ENCODE measurements at places on chromosomes 3 and 15. TPM values are rescaled to one million over a fixed set of nuclear protein-coding genes. Genes with fewer than 3 reads are reported as not detected.

GRCh38 chr3:177314897-177315296, 117.6 kb upstream of the TBL1XR1 start:
- DNase-seq, result no peak

- no peak for DNase-seq
Measured at GRCh38 chr3:140189976-140190375, 255.0 kb downstream of the CLSTN2 start.

DNA sequence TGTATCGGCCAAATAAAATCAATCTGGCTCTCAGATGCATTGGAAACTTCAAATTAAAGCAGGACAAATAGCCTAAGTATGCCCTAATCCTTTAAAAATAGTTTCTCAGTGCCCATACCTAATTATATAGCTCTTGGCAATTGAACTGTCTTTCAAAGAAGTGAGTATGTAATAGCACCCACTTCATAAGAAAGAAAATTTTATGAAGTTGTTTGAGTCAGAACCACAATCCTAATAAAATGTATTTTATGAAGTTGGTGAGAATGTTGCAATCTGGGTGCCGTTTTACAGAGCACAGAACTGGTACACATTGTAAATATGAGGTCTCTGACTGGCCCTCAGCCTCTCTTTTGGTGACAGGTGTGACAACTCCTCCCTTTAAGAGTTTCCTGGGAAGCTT, 45.4 kb downstream of the EPHB1 start:
- no peak for DNase-seq

- no peak for DNase-seq
Measured at GRCh38 chr15:60076045-60076444, 71.9 kb downstream of the FOXB1 start.

DNA sequence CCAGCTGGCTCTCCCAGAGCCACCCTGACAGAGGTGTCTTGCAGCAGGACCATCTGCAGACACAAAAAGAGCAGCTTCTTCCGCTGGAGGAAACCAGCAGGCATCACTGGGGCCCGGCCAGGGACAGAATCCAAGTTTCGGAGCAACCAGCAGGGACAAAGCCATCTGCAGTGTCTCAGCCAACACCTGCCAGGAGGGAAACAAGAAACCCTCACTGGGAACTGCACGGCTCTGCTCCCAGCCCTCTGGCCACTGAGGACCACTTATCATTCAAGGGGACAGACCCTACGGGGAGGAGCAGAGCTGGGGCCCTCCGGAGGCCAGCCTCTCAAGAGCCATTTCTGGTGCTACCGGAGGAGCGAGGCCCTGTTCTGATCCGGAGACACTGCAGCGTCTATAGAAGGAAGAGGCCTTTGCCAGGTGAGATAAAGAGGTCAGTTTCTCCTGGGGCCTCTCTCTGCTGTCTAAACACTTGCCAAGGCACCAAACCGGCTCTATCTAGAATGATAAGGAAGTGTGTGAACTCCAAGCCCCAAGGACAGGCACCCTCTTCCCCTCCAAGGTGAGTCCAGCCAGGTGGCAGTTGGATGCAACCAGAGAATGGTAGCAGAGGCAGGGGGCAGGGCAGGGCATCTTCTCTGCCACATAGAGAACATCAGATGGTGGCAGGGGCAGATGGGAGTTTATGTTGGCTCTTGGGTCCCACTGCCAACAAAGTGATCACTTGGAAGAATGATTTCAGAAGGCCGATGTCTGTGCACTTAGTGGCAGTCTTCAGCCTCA, 89.0 kb downstream of the CHSY1 start:
- DNase-seq, result no peak

The CATSPER2 gene
- 0.63 TPM for total RNA-seq

DNA sequence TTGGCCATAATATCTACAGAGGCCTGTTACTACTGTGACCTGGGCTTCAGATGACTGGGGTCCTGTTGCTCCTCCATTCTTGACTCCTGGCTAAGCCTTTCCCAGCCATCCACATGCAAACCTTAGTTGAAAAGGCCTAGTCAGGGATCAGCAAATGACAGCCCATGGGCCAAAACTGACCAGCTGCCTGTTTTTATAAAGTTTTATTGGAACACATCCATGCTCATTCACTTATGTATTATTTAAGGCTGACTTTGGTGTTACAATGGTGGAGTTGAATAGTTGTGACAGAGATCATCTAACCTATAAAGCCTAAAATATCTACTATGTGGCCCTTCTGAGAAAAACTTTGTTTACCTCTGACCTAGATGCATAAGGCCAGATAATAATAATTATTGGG, 16.8 kb upstream of the SLC4A7 start:
- DNase-seq, result no peak

GRCh38 chr3:98902351-98902740, 851 bp upstream of the DCBLD2 start:
- DNase-seq, result no peak

The C3orf85 gene
- total RNA-seq, result not detected

The SRGAP3 gene
- total RNA-seq, result 2.3 TPM

DNA sequence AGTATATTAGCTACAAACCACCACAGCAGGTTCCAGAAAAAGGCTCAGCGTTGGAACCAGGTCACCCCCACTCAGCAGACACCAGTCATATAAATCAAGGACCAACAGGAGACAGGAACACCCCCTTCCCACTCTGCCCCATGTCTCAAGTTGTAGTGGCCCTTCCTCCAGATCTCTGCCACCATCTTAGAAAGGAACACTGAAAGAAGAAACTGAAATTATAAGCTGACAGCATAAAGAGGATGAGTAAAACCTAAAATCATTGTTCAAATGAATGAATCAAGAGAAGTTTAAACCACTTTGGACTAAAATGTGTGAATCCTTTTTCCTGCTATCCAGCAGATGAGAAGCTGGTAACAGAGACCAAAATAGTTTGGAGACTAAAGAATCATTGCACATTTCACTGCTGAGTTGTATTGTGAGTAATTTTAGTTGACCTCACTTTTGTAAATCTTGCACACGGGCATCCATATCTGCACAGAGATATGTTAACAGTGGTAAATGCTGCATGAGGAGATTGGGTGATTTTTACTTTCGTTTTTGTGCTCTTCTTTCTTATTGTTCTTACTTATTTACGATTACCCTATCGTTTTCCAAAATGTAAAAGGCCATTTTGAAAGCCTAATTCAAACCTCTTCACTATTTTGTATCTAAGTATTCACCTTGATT, 19.8 kb downstream of the CCR3 start:
- DNase-seq, result no peak

- no peak for DNase-seq
Measured at GRCh38 chr3:41600616-41601015, 361.3 kb downstream of the ULK4 start.

The RCN2 gene
- total RNA-seq, result 42.0 TPM

- no peak for DNase-seq
Measured at GRCh38 chr3:111813979-111814378, 45.1 kb upstream of the PHLDB2 start.

DNA sequence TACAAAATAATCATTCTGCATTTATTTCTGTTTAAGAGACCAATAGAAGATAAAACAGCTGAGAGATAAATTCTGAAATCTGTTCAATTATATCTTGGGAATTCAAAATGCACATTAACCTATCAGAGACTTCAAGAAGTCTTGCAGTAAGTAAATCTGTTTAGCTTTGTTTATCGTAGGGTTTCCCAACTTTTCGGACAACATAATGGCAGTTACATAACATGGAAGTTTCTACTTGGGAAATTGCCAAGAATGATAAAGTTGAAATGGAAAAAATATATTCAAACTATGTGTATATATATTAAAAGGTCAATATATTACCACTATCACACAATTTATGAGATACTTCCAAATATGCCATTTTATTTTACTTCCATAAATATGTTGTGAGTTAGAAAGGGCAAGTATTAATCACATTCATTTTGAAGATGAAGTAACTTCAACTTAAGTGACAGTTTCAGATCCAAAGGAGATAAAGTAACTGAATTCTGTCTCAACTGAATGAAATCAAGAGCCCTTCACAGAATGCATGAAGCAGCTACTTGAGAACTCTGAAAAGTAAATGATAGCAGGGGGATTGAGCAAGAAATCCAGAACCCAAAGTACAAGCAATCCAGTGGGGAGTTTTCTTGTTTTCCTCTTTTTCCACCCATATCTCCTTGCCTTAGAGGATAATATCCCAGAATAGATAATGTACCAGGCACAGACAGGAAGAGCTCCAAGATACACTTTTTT, 108.8 kb downstream of the PLOD2 start:
- DNase-seq, result no peak

The ATP13A4 gene
- 0.13 TPM for total RNA-seq

- no peak for DNase-seq
Measured at GRCh38 chr3:73214846-73215245, 153.4 kb downstream of the EBLN2 start.

The CKMT1B gene
- not detected for total RNA-seq

DNA sequence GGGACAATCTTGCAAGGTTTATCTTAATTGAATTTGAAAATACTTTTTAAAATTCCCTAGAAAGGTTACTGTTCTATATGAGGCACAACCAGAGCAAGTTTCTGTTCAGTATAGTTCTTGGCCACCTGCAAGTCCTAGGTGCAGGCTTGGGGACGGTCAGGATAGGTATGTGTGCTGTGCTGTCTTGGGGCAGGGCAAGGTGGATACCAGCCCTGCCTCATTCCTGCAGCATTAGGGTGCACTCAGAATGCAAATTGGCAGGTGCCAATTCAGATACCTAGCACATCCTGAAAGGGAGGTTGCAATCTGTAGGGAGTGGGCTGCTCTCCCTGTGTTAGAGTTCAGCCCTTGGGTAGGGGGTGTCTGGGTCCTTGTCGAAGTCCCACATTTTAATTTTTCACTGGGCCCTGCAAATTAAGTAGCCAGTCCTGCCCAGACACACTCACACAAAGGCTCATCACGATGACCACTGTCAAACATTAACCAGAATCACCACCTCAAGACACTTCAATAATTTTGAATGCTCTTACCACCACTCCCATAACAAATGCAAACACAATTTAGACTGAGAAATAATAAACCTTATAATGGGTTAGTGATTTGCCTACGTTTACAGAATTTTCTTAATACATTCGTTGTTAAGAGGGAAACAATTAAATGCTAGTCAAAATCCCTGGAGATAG, 838.0 kb upstream of the NR2F2 start:
- no peak for DNase-seq

DNA sequence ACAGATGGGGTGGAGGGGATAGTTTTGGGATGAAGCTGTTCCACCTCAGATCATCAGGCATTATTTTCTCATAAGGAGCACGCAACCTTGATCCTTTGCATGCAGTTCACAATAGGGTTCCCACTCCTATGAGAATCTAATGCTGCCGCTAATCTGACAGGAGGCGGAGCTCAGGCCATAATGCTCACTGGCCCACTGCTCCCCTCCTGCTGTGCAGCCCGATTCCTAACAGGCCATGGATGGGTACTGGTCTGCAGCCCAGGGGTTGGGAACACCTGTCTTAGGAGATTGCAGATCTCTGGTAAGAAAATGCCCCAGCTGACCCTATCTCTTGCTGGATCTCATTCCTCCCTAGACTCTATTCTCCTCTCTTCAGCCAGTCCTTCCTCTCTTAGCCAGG, 6.8 kb downstream of the CSTA start:
- no peak for DNase-seq

The CCR5 gene
- total RNA-seq, result not detected

DNA sequence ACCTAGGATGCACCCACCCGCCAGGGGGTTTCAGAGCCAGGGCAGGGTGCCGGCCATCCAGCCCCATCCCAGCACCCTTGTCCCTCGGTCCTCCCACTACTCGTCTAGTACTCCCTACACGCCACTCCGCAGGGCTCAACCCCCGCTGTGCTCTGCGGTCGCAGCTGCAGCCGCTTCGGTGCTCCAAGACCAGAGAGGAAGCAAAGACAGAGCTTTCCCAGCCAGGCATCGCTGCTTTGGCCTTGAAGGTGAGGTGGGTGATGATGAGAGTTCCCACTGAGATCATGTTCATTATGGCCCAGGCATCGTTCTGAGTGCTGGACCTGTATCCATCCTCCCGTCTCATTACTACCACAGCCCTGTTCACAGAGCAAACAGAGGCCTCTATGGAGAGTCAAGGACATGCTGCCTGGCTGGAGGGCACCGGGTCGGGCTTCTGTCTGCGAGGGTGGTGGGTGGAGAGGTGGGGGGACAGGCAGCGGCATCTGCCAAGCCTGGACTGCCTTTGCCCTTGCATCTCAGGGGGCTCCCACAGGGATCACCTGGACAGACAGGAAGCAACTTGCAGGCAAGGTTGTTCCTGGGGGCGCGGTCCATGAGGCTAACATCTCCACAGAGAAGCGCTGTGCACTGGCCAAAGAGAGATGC, 66.9 kb downstream of the KLF13 start:
- DNase-seq, result no peak

The LRRC31 gene
- not detected for total RNA-seq

The RPS17 gene
- 1,923 TPM for total RNA-seq

The TRPM1 gene
- under 0.01 TPM for total RNA-seq

- DNase-seq, result no peak
Measured at GRCh38 chr3:114552527-114552812, 258.6 kb downstream of the TIGIT start.

DNA sequence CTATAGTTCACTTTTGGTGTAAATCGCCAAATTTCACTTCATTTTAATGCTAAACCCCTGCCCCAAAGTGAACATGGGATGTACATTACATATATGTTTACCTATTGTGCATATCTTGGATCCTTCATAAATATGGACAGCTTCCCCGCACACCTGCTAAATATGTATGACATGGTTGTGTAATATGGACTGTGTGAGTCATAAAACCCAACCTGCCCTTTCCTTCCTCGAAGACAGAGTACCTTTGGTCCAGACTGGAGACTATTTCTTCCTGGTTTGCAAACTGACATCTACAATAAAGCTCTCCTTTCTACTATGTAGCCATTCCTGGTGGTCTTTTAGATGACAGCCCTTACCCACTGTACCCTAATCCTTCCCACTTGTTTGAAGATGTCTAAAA, 12.4 kb downstream of the ACTC1 start:
- no peak for DNase-seq

GRCh38 chr3:58102390-58102750, 94.1 kb downstream of the FLNB start:
- no peak for DNase-seq

The CTNNB1 gene
- 2,271 TPM for total RNA-seq

DNA sequence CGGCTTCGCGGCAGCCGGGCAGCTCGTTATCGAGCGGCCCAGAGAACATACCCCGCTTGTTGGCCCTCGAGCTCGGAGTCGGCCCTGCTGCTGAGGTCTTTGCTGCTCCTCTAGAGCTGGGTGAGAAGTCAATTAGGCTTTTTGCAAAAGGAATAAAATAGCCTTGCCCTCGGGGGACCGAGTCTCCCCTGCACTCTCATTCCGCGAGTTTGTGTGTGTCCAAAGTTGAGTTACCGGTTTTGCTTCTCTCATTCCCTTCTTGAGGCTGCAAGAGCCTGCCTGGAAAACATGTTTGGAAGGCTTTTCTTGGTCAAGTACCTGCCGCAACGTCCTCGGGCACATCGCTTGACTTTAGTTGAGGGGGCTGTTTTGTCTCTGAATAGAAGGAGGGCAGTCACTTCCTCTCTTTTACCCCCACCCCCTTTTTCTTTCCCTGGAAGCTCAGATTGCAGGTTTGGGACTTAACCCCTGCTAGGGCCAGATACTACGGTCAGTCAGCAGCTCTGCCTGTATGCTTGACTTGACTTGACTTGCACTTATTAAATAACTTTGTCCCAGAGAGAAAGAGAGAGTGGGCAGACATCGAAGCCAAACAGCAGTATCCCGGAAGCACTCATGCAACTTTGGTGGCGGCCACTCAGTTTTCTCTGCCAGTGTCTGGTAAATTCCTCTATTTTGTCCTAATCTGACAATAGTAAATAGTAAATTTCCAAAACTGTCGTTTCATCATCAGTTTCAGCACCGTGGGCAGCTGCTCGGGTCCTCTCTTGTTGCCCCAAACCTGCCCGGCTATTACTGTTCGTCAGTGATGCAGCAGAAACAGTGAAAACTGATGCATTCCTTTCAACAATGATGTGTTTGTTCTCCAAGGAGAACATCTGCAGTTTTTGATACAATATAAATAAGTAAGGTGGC, 609 bp downstream of the RNF13 start:
- no peak for DNase-seq

The MAP1A gene
- total RNA-seq, result under 0.01 TPM

Measured in dermis microvascular lymphatic vessel endothelial cell (primary cell).